ENCODE measurements at places on chromosomes 5 and 9. TPM values are rescaled to one million over a fixed set of nuclear protein-coding genes. Genes with fewer than 3 reads are reported as not detected.

- DNase-seq = peak; percentile 100
Measured at GRCh38 chr5:82749461-82749820, 327.8 kb downstream of the TMEM167A start.

GRCh38 chr9:23587903-23588302 lies 238.1 kb downstream of the ELAVL2 start:
- DNase-seq = no peak

GRCh38 chr9:94127806-94128205 lies 43.5 kb downstream of the PTPDC1 start:
- DNase-seq = no peak

DNA sequence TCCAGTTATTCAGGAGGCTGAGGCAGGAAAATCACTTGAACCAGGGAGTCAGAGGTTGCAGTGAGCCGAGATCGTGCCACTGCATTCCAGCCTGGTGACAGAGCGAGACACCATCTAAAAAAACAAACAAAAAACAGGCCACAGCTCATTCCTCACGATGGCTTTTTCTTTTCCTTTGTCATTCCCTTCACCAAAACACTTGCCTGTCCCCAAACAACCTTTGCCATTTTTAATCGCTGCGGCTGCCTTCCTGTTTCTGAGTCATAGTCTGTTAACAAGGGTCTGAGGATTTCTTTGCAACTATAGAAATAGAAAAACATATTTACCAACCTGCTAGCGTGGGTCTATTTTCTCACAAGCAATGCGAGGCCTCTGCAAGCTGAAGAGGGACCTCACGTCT lies 123.0 kb upstream of the FSTL4 start:
- DNase-seq = no peak

DMGDH gene
- total RNA-seq = not detected

DNA sequence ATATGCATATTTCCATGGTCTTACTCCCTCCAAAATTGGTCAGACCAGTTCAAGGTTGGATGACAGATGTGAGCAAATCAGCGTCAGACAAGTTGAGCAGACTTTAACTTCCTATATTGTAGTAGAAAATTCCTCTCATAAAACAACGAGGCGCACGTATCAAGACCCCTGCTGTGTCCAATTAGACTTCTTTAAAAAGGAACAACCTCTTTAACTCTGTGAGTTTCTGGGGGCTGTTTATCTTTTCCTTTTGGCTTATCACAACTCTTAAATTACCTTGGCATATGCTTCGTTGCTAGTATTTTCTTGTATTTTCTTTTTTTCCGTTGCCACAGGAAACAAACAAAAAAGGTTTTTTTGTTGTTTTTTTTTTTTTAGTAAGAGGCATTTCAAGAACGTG lies 398.2 kb upstream of the WWC1 start:
- no peak for DNase-seq

- no peak for DNase-seq
Measured at GRCh38 chr5:59575648-59576445, 317.7 kb downstream of the PDE4D start.

DNA sequence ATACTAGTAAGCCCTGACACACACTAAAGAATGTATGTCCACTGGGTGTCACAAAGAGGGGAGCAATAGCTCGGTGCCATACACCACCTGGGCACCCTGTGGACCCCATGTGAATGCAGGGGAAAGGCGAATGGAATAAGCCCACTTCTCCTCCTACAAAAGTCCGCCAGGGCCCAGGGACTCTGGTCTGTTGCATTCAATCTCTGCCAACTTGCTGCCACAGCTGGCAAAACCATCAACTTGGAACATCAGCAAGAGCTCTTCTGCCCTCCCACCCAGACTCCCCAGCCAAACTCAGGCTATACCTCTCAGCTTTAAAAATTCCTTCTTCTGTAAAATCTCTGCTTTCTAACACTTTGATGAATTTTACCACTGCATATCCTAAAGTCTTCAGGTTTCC lies 54.5 kb downstream of the PFDN1 start:
- no peak for DNase-seq

DNA sequence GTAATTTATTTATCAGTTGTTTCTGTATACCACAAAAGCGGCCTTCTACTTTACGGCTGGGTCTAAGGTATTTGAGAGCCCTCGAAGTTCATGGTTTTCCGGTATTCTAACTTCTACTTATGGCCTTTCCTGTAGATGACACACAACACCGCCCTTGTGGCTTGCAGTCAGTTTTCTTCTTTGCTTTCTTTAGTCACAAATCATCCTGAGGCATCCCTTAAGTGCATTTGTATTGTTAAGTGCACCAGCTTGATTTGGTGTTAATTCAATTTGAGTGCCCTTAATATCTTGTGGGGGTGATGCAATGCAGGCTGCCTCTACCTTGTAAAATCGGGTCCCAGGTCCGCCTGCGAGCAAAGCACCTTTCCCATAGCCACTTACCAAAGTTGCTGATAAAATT lies 511.9 kb downstream of the CCDC171 start:
- DNase-seq = no peak

RGS7BP gene
- total RNA-seq = not detected

GCNT4 gene
- total RNA-seq = 1.1 TPM

DNA sequence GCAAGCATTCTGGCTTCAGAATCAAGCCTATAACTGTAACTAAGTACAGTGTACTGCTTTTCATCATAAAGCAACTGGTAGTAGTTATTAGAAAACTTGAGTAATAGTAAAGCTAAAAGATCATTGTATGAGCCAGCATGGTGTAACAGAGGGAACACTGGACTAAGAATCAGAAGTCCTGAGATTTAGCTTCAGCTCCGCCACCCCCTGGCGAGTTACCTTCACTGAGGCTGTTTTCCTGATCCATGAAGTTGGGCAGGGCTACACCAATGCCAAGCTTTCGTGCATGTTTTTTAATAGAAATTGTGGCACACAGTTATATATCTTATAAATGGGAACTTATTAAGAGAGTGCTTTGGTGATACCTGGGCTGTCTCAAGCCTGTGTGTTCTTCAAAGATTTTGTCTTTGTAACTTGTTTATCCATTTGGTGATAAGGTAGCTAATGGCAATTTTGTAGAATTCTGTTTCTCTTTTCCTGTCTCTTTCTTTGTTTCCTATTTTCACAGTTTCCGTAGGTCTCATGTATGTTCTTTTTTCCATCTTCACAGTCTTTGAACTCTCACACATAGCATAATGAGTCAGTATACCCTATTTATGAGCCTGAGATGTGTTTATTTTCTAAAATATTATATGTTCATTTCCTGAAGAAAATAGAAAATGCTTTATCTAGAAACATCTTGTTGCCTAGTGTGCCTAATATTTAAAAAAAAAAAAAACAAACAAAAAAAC lies 102.3 kb downstream of the GDNF start:
- peak; percentile 43 for DNase-seq

GRCh38 chr5:4831325-4831724 lies 308.8 kb upstream of the ADAMTS16 start:
- DNase-seq = no peak

DNA sequence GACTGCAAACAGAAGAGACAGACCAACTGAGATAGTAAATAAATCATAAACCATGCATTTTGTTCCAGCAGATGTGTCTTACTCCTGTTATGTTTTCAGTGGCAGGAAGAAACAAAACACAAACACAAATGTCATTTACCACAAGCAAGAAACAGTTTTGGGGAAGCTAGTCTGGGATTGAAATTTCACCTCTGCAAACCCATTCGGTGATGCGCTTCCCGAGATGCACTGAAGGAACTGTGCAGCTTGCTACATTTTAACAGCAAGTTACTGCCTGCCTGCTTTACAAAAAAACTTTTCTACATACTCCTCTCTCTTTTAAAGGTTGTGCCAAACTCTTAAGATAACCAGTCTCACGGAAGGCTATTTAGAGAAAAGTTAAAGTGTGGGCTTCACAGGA lies 3.2 kb downstream of the MACROH2A1 start:
- no peak for DNase-seq

SLC35D2 gene
- total RNA-seq = 48.7 TPM

DNA sequence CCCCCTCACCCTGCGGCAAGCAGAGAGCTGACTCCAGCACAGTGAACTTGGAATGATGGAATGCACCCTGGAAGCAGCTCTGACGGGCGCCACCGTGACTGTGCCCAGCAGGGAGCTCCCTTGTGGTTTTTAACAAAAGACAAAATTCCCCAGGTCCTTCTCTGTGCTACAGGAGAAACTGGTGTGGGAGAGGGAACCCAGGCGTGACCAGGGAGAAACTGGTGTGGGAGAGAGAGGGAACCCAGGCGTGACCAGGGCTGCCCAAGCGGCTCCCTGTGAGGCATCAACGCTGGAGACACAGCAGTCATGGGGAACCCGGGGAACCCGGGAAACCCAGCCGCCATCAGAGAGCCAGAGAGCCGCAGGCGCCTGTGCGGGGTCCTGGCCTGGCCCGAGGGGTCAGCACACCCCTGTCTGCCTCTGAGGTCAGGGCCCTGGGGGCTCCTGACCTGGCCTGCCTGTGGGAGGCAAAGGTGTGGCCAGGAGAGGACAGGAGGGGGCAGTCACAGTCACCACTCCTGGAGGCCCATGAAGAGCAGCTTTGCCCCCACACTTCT lies 3.1 kb upstream of the AHRR start:
- DNase-seq = no peak

- DNase-seq = peak; percentile 76
Measured at GRCh38 chr9:105414947-105415661, 32.7 kb upstream of the FSD1L start.

- peak; percentile 89 for DNase-seq
Measured at GRCh38 chr5:35089334-35090314, 41.9 kb upstream of the AGXT2 start.

DNA sequence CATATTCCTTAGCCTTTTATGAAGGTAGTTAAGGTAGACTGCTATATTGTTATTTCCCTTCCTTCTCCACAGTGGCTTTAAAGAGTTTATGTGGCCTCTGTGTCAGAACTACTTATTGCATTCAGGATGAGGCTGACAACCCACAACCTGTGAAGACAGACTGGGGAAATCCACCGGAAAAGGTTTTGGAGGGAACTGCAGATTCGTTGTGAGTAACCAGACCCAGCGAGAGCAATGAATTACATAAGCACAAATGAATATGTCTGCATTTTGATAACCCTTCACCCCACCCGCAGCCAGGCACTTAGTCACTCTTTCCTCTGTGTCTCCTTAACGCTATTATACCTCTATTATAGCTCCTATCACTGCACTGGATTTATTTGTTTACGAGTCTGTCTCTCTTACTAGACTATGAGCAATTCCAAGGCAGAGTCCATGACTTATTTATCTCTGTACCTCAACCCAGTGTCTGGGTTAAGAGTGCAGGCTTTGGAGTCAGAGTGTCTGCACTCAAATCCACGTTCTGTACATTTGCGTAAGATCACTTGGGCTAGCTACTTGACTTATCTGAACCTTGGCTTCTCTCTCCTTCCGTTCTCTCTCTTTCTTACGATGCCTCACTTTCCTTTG lies 19.2 kb downstream of the KCTD16 start:
- DNase-seq = no peak

DNA sequence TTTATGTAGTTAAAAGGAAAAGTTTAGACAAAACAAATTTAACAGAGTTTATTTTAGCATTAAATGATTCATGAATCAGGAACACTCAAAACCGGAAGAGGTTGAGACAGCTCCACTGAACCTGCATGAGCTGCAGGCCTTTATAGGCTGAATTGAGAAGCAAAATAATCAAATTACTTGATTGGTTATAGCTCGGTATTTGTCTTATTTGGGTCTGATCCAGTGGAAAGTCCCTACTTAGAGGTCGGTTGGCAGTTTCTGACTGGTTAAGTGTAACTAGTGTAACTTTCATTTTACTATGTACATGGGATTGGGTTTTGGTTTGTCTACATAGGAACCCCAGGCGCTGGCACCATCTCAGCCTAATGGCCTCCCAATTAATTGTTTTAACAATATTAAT lies 74.1 kb upstream of the PIK3R1 start:
- no peak for DNase-seq

GRCh38 chr5:155189981-155190380 lies 176.4 kb downstream of the KIF4B start:
- DNase-seq = peak; percentile 1

GABRA6 gene
- total RNA-seq = not detected

DNA sequence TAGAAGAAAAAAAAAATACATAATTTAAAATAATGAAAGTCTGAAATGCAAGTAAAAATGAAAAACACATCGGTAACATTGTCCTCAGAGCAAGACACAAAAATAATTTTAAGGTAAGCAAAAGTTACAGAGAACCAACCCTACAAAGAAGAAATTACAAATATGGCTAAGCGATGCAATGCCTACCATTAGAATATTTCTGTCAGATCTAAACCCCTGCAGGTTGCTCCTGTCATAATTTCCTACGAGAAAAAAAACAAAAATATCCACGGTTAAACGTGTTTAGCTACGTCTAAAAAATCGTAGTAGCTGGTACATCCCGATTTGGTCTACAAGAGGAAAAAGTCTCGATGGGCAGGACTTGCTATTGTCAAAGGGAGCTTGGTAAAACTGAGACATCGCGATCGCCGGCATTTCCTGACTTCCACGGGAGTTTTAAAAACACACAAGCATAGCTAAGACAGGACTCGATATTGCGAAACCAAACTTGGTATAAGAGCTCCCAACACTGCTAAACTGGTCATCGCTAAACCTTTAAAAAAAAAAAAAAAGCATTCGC lies 1.1 kb upstream of the ANXA2R start:
- DNase-seq = peak; percentile 74

SAXO1 gene
- not detected for total RNA-seq

- DNase-seq = no peak
Measured at GRCh38 chr5:160565376-160565775, 143.7 kb downstream of the PTTG1 start.

DNA sequence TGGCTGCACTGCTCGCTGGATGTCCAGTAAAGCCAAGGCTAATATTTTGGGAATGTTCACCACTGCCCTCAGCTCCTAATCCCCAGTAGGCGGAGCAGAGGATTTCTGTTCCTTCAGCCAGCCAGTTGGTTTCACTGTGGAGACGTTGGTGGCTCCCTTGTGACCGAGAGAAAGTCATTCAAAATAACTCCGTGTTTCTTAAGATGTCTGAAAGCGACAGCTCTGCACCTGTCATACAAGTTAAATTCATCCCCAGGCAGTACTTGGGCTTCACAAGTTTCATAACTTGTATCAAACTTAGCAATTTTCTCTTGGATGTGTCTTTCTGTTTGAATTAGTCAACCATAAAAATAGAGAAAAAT lies 382 bp upstream of the CDKN2B start:
- DNase-seq = no peak

- peak; percentile 81 for DNase-seq
Measured at GRCh38 chr5:117249086-117249815, 674.6 kb upstream of the SEMA6A start.

- DNase-seq = no peak
Measured at GRCh38 chr5:39711821-39712220, 287.0 kb upstream of the DAB2 start.

GRCh38 chr9:2809692-2810419 lies 34.0 kb downstream of the PUM3 start:
- peak; percentile 32 for DNase-seq

GRCh38 chr5:119454171-119454570 lies 1.9 kb downstream of the HSD17B4 start:
- DNase-seq = no peak

- no peak for DNase-seq
Measured at GRCh38 chr5:133848341-133848811, 120.0 kb downstream of the C5orf15 start.

Measured in SK-MEL-5 (cell line).